Kidney glomerular epithelial cell (primary cell): ENCODE measurements at places on chromosomes 11 and 22.

GRCh38 chr22:40723396-40723933 lies 44.2 kb downstream of the MCHR1 start:
- no peak for DNase-seq

- DNase-seq = peak; percentile 5
These were observed 174.6 kb upstream of the ARHGAP42 start for GRCh38 chr11:100512475-100512874.

- peak; percentile 13 for DNase-seq
These were observed 5.1 kb upstream of the CDKN1C start for GRCh38 chr11:2890466-2891294.

DNA sequence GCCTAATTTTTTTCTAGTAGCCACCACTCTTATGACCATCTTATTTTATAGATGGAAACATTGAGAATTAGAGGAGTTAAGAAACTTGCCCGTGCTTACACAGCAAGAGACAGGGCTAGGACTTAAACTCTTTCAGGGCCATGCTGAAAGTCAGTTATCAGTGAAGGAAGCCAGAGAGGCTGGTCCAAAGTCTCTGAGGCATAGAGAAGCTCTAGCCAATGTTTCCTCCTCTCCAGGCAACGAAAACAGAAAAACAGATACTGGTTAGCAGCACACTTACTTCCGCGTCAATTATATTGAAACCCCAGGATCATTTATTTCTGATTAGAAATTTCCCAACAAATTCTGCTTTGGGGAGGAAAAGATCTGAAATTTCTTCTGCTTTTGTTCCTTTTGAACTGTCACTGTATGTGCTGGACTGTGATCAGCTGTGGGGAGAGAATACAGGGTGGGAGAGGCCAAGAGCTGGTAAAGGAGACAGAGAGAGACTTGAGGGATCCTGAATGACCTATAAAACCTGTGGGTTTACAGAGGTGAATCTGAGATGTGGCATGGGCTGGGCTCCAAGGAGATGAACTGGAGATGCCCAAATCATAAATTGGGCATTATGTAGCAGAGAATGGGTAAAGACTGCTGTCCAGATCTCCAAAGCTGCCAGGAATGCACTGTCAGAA lies 37.5 kb upstream of the CAPRIN1 start:
- no peak for DNase-seq

DNA sequence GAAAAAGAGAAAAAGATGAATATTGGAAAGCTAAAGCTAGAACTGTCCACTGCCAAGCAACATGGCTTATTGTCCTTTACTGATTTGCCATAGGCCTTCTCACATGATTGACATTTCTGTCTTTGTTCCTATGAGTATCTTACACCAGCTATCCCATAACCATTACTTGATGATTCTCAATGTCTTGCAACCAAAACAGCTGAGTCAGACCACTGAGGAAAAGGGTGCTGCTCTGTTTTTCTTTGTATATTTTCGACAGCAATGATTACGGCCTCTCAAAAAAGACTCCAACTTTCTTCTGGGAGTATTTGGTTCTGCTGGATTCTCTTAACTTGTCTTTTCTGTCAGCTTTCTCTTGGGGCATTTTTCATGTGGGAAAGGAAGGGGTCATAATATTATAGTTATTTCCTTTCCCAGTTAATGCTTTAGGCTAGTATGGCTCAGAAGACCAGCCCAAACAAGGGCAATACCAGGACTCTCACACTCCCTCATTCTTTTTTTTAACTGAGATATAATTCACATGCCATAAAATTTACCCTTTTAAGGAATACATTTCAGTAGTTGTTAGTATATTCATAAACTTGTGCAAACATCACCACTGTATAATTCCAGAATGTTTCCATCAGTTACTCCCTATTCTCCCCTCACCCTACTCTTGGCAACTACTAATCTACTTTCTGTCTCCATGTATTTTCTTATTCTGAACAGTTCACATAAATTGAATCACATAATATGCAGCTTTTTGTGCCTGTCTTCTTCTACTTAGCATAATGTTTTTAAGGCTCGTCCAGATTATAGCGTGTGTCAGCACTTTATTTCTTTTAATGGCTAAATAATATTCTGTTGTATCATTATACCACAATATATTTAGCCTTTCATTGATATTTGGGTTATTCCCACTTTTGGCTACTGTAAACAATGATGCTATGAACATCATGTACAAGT lies 31.1 kb upstream of the FAR1 start:
- no peak for DNase-seq

GRCh38 chr11:71338801-71339395 lies 86.5 kb upstream of the SHANK2 start:
- no peak for DNase-seq

DNA sequence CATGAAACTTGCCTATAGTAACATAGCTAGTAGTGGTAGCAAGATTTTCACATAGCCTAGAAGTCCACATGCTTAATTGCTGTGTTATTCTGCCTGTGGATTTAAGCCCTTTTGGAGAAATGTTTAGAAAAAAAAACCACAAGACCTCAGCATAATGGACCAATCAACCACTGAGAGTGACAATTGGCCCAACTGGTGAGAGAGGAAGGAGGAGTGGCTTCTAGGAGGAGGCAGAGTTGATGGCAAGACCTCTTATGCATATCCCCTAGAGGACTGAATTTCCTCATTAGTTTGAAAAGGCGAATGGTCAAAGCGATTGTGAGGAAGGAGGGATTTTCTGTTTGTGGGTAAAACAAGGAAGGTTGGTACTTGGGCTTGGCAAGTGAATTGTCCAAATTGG lies 30.6 kb downstream of the NNMT start:
- no peak for DNase-seq

GRCh38 chr11:37320921-37321320 lies 722.9 kb upstream of the RAG2 start:
- peak; percentile 1 for DNase-seq

DNA sequence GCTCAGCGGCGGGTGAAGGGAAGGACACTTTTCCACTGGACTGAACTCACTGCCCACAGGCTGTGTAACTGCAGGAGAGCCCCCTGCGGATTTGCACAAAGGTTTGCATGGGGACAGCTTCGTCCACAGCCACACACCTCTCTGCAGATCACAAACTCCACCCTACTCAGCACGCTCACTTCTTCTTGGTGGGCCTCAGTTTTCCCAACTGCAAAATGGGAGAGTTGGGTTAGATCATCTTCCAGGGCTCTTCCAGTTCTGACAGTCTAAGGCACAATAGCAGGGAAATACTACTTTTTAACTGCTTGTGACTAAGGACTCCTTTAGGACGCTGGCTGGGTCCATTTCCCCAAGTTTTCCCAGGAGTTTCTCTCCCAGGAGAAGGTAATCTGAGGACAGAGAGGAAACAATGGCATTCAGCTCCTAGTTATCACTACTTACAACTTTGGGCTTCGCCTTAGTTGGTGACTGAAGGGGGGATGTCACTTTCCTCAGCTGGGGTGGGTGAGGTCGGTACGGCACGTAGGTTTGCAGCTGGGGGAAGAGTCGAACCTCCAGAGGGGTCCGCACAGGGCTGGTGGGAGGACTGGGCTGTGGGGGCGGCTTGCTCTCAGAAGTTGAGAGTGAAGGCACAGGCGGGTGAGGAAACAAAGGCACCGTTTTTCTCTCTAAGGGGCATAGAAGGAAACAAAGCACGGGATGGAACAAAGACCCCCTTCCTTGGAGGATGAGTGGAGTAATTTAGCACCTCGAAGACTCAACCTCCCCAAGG lies 55.8 kb downstream of the C11orf58 start:
- DNase-seq = no peak

DNA sequence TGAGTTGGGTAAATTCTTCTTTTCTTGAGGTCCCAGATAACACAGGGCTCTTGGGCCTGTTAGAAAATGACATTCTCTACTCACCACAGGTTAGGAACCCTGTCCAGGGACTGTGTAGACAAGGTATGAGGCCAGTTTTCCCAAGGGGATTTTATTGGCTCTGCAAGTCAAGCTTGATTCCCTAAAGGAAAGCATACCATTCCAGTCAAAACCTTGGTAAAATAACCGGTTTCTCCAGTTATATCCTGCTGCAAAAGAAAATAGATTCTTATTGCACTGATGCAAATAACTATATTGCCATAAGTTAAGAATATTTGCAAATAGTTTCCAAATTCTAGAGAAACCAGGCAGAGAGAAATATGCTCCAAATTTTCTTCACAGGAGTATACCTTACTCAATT lies 9.6 kb upstream of the FOLR3 start:
- no peak for DNase-seq

- no peak for DNase-seq
These were observed 32.2 kb upstream of the ARFGAP3 start for GRCh38 chr22:42889304-42889703.

DNA sequence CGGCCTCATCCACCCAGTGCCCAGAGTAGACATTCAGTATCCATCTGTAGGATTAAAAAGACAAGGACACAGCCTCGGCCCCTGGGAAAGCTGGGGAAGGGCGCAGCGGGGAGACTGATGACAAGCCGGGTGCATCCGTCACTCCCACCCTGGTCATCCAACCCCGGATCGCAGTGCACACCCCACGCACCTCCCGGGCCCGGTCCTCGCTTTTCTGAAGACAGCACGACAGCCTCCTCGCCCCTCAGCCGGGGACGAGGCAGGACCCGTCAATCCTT lies 1.1 kb downstream of the FCHSD2 start:
- no peak for DNase-seq

DNA sequence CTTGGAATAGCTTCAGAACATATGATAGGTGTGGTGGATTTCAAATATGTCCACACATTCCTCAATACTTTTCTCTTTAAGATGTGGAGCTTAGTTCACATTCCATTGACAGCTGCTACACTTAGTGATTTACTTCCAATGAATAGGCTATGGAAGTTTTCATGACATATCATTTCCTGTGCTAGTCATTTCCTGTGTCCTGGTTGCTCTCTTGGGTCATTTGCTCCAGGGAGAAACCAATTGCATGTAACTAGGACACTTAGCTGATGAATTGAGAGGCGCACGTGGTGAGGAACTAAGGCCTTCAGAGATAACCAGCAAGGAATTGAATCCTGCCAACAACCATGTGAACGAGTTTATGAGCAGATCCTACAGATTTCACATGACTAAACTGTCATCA lies 120.9 kb downstream of the SLC17A6 start:
- no peak for DNase-seq

DNA sequence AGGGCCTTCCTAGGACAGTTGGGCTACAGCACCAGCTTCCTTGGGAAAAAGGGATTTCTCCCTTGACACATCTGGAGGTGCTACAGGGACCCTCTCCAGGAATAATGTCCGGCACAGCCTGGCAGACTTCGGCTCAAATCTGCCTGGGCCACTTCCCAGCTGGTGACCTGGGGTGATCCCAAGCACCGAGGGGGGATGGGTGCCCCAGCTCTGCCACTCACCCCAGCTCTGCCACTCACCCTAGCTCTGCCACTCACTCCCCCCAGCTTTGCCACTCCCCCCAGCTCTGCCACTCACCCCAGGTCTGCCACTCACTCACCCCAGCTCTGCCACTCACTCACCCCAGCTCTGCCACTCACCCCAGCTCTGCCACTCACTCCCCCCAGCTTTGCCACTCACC lies 9.9 kb downstream of the OSBPL5 start:
- DNase-seq = no peak

GRCh38 chr11:63961608-63962412 lies 12.6 kb upstream of the COX8A start:
- DNase-seq = no peak

GRCh38 chr11:67408437-67409200 lies 4.7 kb downstream of the TBC1D10C start:
- no peak for DNase-seq

DNA sequence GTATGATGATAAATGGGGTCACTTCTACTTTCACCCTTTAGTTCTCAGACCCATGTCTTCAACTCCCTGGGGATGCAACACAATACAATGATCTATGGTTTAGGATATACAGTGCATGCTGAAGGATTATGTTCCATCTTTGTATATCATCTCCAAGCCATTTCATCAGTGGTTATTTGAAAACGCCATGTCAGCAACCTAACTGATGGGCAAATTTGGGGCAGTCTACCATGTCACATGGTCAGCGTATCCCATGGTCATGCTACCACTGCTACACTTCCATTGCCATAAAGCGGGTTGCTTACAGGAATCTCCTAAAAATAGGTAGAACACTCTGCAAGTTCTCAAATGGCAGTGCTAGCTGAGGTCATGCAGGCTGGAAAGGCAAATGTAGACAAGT lies 236.5 kb upstream of the ISX start:
- DNase-seq = no peak

GRCh38 chr11:34576331-34576730 lies 44.6 kb upstream of the EHF start:
- no peak for DNase-seq

- DNase-seq = no peak
These were observed 10.8 kb upstream of the CLDN5 start for GRCh38 chr22:19535001-19535400.

DNA sequence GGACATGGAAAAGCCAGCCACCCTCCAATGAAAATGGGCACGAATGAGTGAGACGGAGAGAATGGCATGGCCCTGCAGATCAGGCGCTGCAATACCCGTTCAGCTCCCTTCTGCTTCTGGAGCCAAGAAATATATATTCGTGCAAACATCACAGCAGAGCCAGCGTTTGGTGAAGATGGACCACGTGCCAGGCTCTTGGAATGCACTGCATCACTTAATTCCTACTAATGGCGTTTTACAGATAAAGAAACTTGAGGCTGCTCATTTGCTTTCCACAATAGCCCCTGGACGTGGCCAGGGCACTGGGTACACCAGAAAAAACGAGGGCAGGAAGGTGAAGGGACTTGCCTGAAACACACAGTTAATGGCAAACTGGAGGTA lies 1.6 kb upstream of the FXYD2 start:
- DNase-seq = no peak

DNA sequence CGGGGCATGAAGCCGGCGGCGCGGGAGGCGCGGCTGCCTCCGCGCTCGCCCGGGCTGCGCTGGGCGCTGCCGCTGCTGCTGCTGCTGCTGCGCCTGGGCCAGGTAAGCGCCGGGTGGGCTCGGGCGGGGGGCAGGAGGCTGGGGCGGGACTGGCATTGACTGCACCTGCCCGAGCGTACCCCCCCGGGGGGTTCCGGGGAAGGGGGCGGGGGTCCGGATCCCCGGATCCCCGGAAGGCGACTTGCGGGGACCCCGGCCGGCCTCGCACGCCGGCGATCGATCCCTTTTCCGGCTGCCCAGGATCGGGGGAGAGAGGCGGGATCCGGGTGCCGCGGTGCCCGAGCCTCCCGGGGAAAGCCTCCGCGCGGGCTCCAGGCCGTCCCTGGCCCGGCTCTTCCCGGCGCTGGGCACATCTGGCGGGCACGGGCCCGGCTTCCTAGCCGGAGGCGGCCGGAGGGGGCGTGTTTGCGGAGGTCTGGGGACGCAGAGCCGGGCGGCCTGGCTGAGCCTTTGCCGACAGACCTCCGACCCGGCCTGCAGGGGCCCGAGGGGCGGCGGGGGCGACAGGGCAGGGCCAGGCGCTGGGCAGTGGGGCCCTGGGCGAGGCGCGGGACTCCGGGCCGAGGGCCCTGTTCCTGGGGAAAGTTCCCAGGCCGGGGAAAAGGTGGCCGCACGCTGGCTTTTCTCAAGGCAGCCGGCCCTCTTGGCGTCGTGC lies 705 bp downstream of the PTPRJ start:
- DNase-seq = peak; percentile 13

GRCh38 chr11:6618117-6619003 lies 862 bp downstream of the TPP1 start:
- DNase-seq = peak; percentile 14
